Activated naive CD8-positive, alpha-beta T cell treated with anti-CD3 and anti-CD28 coated beads, Interleukin-2, amount 50 U/mL, for 24 hours (primary cell): ENCODE measurements at places on chromosomes 12 and 14.

- no peak for DNase-seq
Observed at GRCh38 chr14:92564344-92565039, 50.9 kb downstream of the RIN3 start.

DNA sequence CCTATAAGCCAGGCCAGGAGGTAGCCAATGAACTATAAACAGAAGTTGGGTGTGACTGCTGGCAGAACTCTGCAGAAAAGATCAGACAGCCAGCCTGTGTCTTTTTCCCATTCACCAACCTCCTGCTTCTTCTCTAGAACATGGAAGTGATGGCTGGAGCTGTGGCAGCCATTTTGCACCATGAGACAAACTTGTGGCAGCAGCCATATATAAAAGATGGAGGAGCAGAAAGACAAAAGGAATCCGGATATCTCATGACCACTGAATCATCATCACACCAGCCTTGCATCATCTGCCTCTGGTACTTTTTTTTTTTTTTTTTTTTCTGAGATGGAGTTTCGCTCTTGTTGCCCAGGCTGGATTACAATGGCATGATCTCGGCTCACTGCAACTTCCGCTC is 8.7 kb downstream of the BEGAIN start:
- no peak for DNase-seq

- no peak for DNase-seq
Observed at GRCh38 chr12:94862421-94862820, 141.1 kb downstream of the NDUFA12 start.

DNA sequence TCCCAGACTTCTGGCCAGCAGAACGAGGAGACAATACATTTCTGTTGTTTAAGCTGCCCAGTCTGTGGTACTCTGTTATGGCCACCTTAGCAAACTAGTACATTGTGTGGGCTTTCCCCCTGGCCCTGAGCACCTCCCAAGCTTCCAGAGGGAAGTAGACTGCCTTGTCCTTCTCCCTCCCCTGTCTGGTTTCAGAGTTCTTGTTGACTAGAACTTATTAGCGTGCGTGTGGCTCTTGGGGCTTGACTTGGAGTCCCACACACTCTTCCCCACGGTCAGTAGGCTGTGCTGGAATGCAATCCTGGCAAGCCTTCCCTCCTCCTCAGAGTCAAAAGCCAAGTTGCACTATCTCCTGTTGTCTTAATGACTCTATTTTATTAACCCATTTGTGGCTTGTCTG is 27.7 kb downstream of the FBLN5 start:
- DNase-seq = no peak

DNA sequence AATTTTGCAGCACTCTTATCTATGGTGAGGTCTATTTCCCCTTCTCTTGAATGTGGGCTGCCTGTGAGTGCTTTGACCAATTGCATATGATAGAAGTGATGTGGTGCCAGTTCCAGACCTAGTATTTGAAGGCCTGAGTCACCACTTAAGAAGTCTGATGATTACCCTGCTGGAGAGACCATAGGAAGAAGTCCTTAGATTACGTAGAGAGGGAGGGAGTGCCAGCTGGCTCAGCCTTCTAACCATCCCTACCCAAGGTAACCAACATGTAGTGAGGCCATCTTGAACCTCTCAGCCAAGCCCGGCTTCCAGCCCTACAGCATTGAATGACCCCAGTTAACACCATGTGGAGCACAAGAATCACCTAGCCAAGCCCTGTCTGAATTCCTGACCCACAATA is 166.9 kb downstream of the NELL2 start:
- no peak for DNase-seq
